Islet precursor cell (in vitro differentiated cells): ENCODE measurements at places on chromosomes 16 and 17.

DNA sequence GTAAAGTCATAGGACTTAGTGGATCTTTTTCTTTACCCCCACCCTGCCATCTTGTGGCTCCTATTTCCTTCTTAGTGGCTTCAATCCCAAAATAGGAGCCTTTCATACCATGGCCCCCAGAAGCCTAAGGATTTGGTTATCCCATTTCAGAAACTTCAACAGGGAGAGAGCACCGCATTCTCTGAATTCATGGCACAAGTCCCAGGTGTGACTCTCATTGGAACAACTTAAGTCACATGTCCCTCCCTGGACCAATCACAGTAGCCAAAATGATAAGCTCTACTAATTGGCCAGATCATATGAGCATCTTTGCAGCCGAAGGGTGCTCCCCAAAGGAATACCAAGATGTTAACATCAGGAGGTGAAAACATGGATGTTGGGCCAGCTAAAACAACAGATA is 43.2 kb downstream of the AXIN2 start:
- no peak for DNase-seq

DNA sequence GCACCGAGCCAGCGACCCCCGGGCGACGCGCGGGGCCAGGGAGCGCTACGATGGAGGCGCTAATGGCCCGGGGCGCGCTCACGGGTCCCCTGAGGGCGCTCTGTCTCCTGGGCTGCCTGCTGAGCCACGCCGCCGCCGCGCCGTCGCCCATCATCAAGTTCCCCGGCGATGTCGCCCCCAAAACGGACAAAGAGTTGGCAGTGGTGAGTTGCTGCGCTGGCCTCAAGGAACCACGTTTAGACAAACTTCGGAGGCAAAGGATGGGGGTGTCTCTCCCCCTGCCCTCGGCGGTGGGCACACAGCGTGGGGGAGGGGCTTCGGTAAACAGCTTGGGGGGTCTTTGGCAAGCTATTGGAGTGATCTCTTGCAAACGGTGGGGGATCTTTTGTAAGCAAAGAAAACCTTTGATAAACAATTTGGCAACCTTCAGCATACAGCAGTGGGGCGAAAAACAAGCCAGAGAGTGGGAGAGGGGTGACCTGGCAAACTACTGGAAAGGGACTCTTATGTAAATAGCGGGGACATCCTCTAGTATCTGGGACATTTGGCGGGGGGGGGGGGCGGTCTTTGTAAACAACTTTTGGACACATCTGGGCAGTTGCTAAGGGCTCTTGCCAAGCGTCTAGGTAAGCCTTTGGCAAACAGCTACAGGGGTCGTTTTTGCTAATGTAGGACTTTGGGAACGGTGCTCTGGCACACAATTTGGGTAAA is 587 bp downstream of the MMP2 start:
- DNase-seq: no peak

DNA sequence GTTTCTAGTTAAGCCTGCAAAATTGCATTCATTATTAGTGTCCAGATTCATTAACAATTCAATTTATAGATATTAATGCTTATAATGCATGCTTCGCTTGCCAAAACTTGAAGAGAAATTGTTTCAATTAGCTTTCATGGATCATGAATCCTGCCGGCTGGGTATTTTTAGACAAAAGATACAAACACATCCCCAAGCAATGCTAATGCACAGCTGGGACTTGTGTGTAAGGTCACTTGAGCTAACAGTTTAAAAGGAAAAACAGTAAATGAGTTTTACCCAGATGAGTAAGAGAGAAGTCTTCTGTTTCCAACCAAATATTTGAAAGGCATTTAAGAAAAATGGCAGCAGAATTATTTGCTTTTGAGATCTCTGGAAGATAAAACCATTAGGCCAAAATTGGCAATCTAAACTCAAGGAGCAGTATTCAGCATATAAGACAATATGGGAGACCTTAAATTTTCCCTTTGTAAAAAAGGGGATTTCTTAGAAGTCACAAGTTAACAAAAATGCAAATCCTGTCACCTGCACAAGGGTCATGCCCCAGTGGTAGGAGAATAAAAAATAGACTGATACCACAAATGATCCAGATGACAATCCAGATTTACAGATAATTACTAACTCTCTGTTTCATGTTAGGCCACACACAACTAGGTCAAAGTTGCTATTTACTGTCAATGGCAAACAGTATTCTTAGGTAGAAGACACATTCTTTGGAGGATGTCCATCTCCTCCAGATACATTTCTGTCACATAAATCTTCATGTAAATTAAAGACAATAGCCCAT is 418.4 kb upstream of the PMFBP1 start:
- DNase-seq: no peak

GRCh38 chr17:59899099-59899498 is 6.2 kb downstream of the RPS6KB1 start:
- no peak for DNase-seq

- no peak for DNase-seq
These were observed 28.8 kb downstream of the PDIA2 start for GRCh38 chr16:311725-312124.

- no peak for DNase-seq
These were observed 35.6 kb downstream of the NLRC3 start for GRCh38 chr16:3541527-3542155.

DNA sequence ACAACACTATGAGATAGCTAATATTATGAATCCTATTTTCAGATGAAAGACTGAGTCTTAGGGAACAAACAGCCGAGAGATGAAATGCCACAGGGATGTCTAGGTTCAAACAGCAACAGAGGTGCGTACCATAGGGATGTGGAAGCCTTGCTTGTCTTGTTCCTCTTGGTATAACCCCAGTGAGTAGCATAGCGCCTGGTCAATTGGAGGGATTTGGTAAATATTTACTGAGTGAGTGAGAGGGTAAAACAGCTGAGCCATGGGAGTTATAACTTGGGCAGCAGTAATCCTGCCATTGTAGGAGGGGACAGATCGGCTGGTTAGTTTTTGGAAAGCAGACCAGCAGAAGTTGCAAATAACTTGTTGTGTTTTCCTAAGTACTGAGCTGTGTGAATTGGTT is 80.2 kb downstream of the WWOX start:
- no peak for DNase-seq

GRCh38 chr17:80921741-80922579 is 69.7 kb upstream of the CHMP6 start:
- no peak for DNase-seq
